ENCODE measurements at places on chromosomes 7 and 10. TPM values are rescaled to one million over a fixed set of nuclear protein-coding genes. Genes with fewer than 3 reads are reported as not detected.

DNA sequence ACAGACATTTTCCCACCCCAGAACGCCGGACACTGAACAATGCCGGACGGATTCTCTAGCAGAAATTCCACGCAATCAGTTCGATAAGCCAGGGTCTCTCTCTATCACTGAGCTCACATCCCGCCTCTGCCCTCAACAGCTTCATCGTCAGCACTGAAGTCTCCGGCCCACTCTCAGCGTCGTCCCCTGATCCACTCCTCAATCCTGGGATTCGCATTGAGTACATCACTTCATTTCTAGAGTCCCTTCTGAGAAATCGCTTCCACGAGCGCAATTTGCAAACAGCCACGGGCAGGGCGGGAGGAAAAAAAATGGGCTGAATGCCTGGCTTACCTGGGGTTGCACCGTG, 365 bp downstream of the YME1L1 start:
- peaks cover 68% of the 10 kb centered on the region for H3K36me3 ChIP-seq
- H3K4me3 ChIP-seq: peak overlapping the region; percentile 92
- H3K27ac ChIP-seq: peak overlapping the region; percentile 100
- H3K27me3 ChIP-seq: no peaks in the 10 kb centered on the region
- no peak for DNase-seq
- peaks cover 53% of the 10 kb centered on the region for H3K4me1 ChIP-seq

- H3K4me3 ChIP-seq: no peak overlapping the region
- H3K4me1 ChIP-seq: peaks cover 73% of the 10 kb centered on the region
- DNase-seq: no peak
These were observed 24.9 kb upstream of the CARD11 start for GRCh38 chr7:3068530-3068929.

DNA sequence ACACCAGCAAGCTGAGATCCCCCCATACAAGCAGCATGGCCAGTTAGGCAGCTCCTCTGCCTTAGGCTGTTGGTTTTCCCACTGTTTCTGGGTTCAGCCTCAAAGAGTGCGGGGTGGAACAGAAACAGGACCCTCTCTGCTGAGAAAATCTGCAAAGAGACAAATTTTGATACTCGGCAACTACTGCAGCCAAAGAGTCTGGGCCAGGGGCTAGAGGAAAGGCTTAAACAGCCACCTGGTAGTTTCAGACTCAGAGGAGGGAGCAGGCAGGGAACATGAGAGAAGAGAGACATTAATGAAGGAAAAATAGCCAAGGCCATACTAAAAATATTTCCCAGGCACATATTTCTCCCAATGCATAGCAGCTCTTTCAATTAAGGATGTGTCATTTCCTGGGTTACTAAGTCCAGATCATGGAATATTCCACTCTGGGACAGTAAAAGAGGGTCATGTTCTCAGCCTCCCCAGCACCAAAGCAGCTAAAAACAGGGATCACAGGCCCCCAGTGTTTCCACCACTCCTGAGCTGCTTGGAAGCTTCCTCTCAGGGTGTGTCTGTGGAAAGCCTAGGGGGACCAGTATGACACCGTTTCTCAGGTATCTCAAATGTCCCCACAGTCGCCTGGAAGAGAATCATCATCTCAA, 29.8 kb downstream of the PDLIM1 start:
- H3K27ac ChIP-seq: no peak overlapping the region
- H3K4me3 ChIP-seq: no peak overlapping the region
- H3K36me3 ChIP-seq: peaks cover 8% of the 10 kb centered on the region
- DNase-seq: no peak
- H3K4me1 ChIP-seq: no peaks in the 10 kb centered on the region

The SFTPA2 gene
- total RNA-seq: not detected

The HYAL4 gene
- total RNA-seq: not detected

The CLRN3 gene
- total RNA-seq: not detected

The SPDYE16 gene
- total RNA-seq: 0.18 TPM

- no peaks in the 10 kb centered on the region for H3K36me3 ChIP-seq
- H3K27me3 ChIP-seq: peaks cover 6% of the 10 kb centered on the region
- no peak for DNase-seq
- H3K4me1 ChIP-seq: no peaks in the 10 kb centered on the region
- no peak overlapping the region for H3K4me3 ChIP-seq
These were observed 164.6 kb upstream of the C1GALT1 start for GRCh38 chr7:7017707-7018280.

- H3K27ac ChIP-seq: no peak overlapping the region
- H3K4me3 ChIP-seq: no peak overlapping the region
- H3K4me1 ChIP-seq: peaks cover 56% of the 10 kb centered on the region
- H3K27me3 ChIP-seq: no peaks in the 10 kb centered on the region
These were observed 116.5 kb downstream of the CABCOCO1 start for GRCh38 chr10:61779276-61779675.

DNA sequence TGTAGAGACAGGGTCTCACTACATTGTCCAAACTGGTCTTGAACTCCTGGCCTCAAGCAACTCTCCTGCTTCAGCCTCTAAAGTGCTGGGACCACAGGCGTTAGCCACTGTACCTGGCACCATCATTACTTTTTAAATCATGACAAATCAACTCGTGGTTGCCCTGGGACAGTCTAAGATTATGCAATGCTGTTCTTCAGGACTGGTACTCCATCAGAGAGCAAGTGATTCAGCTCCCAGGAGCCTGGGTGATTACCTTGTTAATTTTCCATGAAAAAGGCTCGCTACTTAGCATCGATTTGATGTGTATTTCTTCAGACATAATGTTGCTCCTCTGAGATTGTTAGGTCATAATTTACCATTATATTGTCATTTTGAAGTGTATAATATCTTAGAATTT, 158.9 kb upstream of the STEAP4 start:
- no peaks in the 10 kb centered on the region for H3K36me3 ChIP-seq
- H3K4me1 ChIP-seq: no peaks in the 10 kb centered on the region
- no peak overlapping the region for H3K27ac ChIP-seq
- no peak for DNase-seq
- no peaks in the 10 kb centered on the region for H3K27me3 ChIP-seq
- H3K4me3 ChIP-seq: no peak overlapping the region

GRCh38 chr7:130489140-130489983, 2.5 kb upstream of the MEST start:
- H3K27me3 ChIP-seq: peaks cover 79% of the 10 kb centered on the region
- H3K27ac ChIP-seq: no peak overlapping the region
- DNase-seq: no peak
- peaks cover 6% of the 10 kb centered on the region for H3K36me3 ChIP-seq

GRCh38 chr7:85927226-85927625, 716.5 kb upstream of the GRM3 start:
- H3K4me3 ChIP-seq: no peak overlapping the region
- H3K27ac ChIP-seq: no peak overlapping the region
- H3K27me3 ChIP-seq: no peaks in the 10 kb centered on the region
- no peaks in the 10 kb centered on the region for H3K36me3 ChIP-seq
- H3K4me1 ChIP-seq: no peaks in the 10 kb centered on the region

The TNPO3 gene
- 44.4 TPM for total RNA-seq

GRCh38 chr10:516764-517163, 172.7 kb downstream of the DIP2C start:
- H3K4me3 ChIP-seq: no peak overlapping the region
- no peak overlapping the region for H3K27ac ChIP-seq
- no peak for DNase-seq
- no peaks in the 10 kb centered on the region for H3K36me3 ChIP-seq
- H3K4me1 ChIP-seq: peaks cover 5% of the 10 kb centered on the region

The ADCYAP1R1 gene
- total RNA-seq: not detected

The TWIST1 gene
- 2.9 TPM for total RNA-seq

The LRIT1 gene
- not detected for total RNA-seq
